ENCODE measurements at places on chromosomes 1 and 21.

GRCh38 chr21:38440746-38441145 lies 57.5 kb downstream of the ERG start:
- DNase-seq: no peak

- DNase-seq: no peak
These were observed 9.0 kb downstream of the SH2D2A start for GRCh38 chr1:156807627-156808026.

DNA sequence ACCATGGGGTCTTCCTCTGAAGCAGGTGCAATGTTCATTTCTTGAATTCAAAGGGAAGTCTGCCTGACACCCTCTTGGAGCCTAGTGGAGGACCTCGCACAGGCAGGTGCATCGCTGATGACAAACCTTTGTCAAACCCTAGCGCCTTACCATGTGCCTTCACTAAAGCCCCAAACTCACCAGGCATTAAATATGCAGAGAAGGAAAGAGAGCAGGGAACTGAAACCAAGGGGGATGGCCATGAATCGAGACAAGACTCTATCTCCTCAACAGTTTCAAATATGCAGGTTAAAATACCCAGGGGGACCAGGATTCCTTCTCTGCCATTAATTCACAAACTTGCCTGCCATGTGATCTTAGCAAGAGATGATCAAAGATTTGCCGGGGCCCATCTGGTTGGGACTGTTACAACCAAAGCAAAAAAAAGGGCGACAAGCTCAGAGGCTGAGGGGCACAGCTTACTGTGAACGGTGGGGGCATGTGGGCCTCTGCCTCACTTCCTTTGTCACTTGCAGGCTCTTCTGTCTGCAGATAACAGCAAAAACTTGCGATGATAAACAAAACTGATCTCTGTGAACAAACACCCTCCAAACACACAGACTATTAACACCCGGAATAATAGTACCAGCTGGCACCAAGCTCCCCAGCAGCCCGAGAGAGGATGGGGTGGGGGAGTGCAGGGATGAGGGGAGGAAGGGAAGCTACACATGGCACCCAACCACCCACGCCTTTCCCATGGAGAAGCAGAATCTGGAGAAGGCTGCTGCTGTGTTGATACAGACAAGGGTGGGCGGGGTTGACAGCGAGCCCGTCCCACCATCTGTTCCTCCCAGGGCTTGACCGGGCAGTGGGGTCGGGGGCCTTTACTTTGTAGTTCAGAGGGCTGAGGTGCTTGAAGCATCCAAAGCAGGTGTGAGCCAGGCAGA lies 33.9 kb downstream of the TMEM63A start:
- DNase-seq: peak; percentile 79

DNA sequence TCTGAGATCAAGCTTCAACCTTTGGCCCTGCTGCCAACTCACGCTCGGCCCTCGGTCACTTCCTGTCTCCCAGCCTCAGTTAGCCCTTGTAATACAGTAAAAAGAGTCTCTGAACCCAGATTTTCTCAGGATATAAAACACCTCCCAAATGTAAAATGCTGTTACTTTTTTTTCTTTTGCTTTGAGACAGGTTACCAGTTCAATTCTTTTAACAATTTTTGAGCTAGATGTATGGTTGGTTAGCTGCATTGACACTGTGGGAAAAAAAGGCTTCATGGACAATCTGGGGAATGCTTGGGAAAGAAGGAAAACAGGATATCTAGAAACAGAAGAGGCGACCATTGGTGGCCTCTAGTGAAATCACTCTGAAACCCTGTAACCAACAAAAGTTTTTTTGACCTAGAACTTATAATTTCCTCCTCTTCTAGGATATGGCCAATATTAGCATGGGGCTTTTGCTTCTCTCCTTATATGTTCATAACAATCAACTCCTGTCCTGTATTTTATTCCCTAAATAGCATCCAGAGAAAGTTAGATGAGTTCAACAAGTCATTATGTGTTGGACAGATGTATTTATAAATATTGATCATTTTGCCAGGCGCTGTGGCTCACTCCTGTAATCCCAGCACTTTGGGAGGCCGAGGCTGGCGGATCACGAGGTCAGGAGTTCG lies 1.3 kb downstream of the CMPK1 start:
- no peak for DNase-seq

GRCh38 chr1:41807390-41807789 lies 111.3 kb downstream of the HIVEP3 start:
- DNase-seq: no peak

DNA sequence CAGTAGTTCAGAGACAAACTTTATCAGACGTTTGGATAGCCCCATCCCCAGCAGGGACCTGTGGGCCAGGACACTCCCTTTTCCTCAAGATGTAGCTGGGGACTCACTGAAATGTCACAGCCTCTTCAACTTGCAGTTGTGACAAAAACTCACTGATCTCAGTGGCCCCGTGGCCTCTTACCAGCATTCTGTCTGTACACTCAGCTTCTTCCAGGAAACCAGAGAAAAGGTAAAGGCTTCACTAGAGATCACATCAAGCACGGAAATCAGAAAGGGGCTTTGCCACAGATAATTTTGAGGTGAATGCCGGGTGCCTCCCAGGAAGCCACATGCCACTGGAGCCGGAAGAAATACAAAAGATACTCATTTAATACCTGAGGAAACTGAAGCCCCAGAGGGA lies 122.2 kb downstream of the CCDC185 start:
- no peak for DNase-seq

DNA sequence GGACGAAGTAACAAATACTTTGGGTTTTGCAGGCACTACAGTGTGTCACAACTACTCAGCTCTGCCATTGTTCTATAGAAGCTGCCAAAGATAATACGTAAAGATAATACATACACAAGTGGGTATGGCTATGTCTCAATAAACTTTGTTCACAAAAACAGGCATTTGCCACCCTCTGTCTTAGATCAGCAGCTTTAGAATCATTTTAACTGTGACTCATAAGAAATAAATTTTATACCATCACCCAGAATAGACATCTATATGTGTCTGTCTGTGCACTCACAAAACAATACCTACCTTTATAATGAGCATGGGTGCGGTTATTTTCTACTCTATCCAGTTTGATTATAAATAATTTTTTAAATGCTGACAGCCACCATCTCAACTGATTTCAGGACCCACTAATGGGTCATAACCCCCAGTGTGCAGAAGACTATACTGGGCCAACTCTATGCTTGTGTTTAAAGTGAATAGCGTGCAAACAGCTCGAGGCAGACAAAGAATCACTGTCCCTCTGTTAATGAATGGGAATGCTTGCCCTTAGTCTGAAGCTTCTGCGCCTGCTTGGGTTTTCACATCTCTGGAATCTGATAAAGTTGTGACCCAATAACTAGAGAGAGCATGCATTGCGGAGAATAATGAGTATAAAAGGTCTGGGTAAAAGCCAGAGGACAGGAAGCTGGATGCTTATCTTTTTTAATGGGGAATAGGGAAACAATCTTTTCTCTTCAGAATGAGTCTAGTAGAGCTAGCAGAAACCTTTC lies 216.2 kb downstream of the PLPP3 start:
- DNase-seq: no peak

DNA sequence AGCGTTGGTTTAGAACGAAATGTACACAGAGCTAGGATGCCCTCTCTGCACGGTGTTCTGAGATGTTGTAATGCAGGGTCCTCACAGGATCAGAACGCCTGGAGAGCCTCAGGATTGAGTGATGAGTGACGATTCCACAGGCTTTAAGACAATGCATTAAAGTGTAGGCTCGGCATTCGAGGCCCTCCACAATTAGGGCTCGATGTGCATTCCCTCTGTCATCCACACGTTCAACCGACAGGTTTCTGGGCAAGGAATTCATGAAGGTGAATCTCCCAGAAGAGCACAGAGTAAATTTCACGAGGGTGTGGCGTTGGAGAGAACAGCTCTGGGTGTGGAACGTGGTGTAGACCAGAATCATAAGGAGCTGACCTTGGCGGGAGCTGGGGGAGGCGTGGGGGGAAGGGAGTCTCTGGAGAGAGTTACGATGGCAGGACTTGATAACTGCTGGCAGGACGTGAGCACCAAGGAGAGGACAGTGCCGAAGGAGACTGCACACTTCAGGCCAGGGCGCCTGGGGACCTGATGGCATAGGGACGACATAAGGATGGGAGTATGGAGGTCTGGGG lies 51.0 kb upstream of the EFHD2 start:
- no peak for DNase-seq

DNA sequence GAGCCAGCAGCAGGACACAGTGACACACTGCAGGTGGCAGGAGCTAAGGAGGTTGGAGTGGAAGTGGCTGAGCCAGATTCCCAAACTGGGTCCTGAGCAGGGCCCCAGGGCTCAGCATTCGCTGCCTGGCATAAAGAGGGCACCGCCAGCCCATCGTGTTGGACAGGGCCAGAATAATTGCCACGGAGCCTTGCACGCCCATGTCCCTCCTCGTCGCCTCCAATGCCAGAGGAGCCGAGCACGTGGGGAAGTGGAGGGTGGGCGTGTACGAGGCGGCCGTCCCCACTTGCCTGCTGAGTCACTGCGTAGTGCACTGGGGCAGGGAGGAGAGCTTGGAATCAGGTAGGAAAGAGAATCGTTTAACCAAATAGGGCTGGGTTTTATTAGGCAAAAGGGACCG lies 26.1 kb upstream of the LRRC47 start:
- no peak for DNase-seq

DNA sequence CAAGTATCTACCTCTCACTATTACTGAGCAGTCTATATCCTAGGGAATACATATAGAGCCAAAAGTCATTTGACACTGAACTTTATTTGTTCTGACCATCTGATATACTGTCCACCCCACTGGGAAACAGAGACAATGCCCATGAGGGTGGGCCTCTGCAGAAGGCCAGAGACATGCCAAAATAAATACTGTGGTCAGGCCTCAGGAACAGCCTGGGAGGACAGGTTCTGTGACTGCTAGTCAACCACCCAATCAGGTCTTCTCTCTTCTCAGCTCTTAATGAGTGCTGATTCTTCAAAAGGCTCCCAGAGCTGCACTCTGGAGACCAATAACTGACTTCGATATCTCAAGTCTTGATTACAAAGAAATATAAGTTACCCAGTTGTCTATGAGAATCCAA lies 5.5 kb upstream of the ANKRD35 start:
- no peak for DNase-seq
